ENCODE measurements at places on chromosomes 7 and 10. TPM values are rescaled to one million over a fixed set of nuclear protein-coding genes. Genes with fewer than 3 reads are reported as not detected.

The TMEM120A gene
- total RNA-seq = 35.3 TPM

DNA sequence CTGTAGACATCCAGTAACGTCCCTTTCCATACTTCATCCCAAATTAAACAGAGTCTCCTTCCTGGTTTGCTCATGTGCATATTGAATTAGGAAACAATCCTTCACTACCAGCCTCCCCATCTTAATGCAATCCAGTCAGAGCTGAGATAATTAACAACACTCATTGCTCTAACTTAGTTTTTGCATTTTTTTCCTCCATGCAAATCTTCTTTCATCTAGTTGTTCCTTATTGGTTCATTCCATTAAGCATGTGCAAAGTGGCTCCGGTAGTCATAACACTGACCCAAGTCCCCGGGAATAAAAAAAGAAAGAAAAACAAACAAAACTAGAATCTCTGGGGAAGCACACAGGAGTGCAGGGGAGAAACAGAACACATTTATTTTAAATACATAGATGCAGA is 1176.1 kb downstream of the GATA3 start:
- no peak for DNase-seq

The NPSR1 gene
- total RNA-seq = not detected

The GHRHR gene
- not detected for total RNA-seq

- DNase-seq = no peak
Measured at GRCh38 chr10:49606981-49607535, 3.1 kb upstream of the SLC18A3 start.

The DOCK1 gene
- total RNA-seq = 16.8 TPM

DNA sequence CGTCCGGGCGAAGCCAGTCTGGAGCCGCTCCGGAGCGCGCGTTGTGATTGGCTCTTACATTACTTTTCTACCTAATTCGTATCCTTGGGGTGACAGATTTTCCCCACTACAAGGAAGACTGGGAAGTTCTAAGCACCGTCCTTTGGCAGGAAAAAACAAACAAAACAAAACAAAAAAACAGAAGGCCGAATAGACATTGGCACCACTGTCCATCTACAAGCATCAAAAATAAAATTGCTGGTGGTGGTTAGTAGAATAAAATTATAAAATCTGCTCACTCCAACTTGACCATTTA is 651 bp upstream of the SKAP2 start:
- DNase-seq = peak; percentile 65

- DNase-seq = no peak
Measured at GRCh38 chr10:123703195-123703790, 37.1 kb downstream of the GPR26 start.

DNA sequence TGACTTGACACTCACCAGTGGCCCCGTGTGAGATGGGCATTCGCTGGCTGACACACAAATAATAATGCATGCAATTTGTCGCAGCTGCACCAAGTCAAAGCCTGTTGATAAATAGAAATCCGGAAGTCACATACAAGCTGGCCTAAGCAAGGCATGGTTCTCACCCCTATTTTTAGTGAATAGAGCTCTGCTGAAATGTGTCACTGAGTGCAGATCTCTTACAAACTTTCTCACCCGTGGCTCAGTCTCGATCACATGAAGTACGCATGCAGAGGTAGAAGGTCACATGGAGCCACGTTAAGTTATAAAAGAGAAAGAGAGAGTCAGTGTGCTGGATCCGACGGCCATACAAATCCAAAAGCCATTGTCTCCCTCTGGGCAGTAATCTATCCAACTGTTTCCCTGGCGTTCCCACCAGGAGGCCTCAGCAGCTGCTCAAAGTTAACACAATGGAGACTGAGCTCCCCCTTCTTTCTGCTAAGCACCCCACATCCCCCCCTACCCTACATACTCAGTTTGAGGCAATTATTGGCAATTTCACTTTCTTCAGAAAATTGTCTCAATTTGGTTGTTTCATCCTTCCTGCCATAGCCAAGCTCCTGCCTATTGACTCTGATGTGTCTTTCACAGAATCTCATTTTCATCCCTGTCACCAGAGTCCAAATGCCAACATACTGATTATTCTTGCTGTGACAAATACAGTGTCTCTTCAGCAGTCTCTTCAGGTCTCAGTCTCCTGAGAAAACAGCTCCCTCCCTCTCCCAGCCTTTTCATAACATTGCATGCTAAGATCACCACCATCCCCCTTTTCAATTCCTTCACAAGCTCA is 473.3 kb upstream of the NRP1 start:
- DNase-seq = no peak

- peak; percentile 30 for DNase-seq
Measured at GRCh38 chr10:48798481-48799254, 114.0 kb downstream of the WDFY4 start.

The GDF2 gene
- total RNA-seq = 0.16 TPM

DNA sequence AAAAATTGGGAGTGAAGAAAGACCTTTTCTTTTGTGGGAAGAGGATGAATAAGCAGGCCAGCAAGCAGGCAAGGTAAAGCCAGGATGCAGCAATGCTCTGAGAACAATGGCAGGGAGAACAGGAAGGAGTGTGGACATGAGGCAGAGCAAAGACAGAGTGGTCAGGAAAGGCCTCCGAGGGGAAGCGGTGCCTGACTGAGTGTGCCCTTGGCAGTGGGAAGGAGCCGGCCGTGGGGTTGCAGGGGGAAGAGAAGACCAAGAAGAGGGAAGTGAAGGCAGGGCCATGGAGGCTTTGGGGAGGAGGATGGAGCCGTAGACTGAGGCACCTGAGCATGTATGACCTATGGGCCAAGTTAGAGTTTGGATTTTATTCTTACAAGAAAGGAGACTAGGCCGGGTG is 21.9 kb upstream of the ZNF212 start:
- DNase-seq = no peak

The STOX1 gene
- total RNA-seq = 0.47 TPM

DNA sequence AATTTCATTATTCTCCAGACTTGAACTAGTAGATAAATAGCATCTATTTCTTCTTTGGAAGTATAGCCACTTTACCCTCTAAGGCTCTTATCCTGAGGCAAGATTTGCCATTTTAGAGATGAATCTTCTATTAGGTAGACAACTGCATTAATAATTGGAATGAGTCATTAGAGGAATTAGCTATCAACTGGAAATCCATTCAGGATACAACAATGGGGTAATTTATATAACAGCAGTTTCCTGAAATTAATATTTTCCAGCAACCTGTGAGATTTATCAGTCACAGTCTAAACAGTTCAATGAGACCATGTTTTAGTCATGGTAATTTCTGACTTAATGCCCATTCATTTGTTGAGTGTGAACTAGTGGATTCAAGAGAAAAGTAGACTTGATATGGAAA is 928.6 kb upstream of the MBL2 start:
- DNase-seq = no peak

The TMEM270 gene
- not detected for total RNA-seq

The LLCFC1 gene
- total RNA-seq = not detected

GRCh38 chr7:69799048-69799697 is 200.9 kb downstream of the AUTS2 start:
- DNase-seq = no peak

GRCh38 chr7:36748017-36748487 is 23.8 kb upstream of the AOAH start:
- DNase-seq = no peak

The PRSS37 gene
- not detected for total RNA-seq

DNA sequence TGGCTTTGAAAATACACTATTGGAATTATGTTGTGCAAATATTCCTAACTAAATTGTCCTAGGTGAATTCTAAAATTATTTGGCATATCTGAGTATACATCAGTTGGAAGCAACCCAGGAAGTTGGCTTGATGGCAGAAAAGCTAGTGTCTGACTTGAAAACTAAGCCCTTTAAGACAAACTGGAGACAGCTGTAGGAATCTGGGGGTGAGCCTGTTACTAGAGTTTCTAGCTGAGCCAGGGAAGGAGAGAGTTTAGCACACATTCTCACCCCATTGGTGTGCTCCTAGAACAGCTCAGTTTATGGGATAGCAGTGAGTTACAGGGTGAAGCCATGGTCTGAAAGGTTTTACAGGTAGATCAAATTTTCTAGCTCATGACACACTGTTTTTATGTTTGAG is 210.2 kb upstream of the SLC26A5 start:
- DNase-seq = no peak

The STEAP2 gene
- total RNA-seq = 22.2 TPM

- DNase-seq = no peak
Measured at GRCh38 chr7:129680400-129680799, 68.9 kb downstream of the NRF1 start.
